Left renal cortex interstitium (tissue), 4 donors: ENCODE measurements at places on chromosomes 6 and 20. TPM values are rescaled to one million over a fixed set of nuclear protein-coding genes. Genes with fewer than 3 reads are reported as not detected.
A peak's percentile ranks its signal among the peaks of the same experiment; 100 is the strongest.

- no peak for DNase-seq
Observed at GRCh38 chr6:154169193-154169847, 130.3 kb downstream of the OPRM1 start.

- no peak for DNase-seq
Observed at GRCh38 chr20:54340667-54341081, 132.8 kb downstream of the PFDN4 start.

GRCh38 chr6:147733686-147734085 is 225.2 kb downstream of the SAMD5 start:
- no peak for DNase-seq

GRCh38 chr20:7505152-7505834 is 435.0 kb downstream of the HAO1 start:
- no peak for DNase-seq

- no peak for DNase-seq
Observed at GRCh38 chr6:72042088-72042487, 155.7 kb downstream of the RIMS1 start.

DNA sequence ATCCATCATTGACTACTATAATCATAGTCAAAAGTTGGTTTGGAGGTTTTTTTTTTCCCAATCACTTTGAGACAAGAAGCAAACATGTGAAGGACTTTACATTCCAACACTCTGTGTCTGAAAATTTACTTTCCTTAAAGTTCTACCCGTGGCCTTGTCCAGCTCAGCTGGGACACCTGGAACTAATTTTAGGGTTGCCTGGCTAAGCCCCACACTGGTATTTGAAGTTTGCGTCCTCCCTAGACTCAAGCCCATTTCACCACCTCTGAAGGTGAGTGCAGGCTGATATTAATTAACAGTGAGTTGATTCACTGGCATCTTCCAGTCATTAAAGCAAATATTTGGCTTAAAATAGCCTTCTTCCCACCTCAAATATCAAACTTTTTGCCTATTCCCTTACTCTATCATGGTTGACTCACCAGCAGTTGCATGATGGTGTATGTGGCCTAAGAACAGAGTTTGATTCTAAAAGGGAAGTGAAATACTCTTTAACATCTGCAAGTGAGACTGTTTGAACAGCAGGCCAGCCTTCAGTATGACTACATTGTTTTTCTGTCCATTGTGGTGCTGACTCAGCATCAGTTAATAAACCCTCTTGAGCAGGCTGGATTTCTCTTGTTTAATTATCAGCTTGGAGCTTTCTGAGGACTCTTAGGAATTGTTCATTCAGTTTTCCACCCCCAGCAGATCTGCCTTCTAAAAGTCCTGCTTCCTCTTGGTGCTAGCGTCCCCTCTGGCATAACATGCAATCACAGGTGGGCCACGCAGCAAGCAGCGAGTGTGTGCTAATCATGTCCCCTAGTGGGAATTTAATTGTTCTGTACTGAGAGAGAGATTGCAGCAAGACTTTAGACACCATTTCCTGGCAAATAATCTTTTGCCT is 1.8 kb upstream of the PRDM1 start:
- no peak for DNase-seq

- no peak for DNase-seq
Observed at GRCh38 chr6:48714250-48714649, 603.3 kb upstream of the PTCHD4 start.

GRCh38 chr6:43784049-43784855 is 14.2 kb downstream of the VEGFA start:
- no peak for DNase-seq

DNA sequence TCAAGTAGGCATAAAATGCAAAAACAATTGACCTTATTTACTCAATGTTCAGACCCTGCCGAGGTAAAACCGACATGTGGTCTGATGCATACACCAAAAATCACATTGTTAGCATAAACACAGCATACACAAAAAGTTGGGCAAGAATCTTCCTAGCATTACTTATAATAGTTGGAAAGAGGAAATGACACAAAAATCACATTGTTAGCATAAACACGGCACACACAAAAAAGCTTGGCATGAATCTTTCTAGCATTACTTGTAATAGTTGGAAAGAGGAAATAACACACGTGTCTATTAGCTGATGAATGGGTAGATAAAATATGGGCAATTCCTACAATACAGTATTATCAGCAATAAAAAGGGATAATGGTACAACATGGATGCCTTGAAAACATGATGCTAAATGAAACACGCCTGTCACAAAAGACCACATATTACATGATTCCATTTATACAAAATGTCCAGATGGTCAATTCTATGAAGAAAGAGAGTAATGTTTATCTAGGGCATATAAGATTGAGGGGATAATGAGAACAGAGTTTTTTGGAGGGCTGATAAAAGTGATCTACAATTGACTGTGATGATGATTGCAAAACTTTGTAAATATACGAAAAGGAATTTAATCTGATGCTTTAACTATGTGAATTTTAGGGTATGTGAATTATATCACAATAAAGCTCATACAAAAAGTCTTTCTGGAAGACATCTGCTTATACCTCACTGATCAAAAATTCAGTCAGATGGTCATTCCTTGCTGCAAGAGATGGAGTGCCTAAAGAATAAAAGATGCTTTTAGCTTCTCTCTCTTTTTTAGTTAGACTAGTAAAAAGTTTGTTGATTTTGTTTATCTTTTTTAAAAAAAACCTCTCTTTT is 1019.5 kb upstream of the CITED2 start:
- DNase-seq, result no peak

GRCh38 chr6:13559251-13559650 is 15.2 kb upstream of the SIRT5 start:
- DNase-seq, result no peak

GRCh38 chr20:19975436-19975799 is 41.7 kb upstream of the NAA20 start:
- DNase-seq, result no peak

GRCh38 chr20:37980876-37981275 is 52.4 kb downstream of the TTI1 start:
- DNase-seq, result no peak

DNA sequence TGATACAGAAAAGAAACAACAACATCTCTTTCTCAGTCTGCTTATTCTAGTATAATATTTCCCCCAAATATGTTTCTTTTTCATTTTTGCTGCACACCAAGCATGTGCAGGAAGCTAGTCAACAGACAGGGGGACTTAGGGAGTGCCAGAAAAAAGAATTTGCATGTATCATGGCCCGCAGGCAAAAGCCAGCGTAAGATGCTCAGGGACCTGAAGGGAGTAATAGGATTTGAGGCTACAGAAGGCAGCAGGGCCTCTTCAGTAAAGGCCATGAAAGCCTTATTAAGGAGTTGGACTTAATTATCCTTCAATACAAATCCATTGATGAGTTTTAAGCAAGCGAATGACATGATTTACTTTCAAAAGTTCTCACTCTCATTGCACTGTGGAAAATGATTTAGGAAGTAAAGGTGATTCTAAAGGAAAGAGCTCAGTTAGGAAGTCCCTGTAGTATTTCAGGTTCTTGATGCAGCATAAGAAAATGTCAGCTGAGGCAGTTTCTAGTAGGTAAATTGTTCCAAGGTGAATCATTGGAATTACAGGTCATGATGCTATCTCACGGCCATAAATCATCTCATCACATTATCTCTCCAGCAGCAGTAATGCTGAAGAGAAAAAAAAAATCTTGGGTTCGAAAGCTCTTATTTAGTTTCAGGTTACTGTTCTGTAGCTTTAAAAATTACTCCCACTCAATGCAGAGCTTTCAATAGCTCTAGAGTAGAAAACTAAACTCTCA is 94.8 kb downstream of the PTCHD4 start:
- no peak for DNase-seq

GRCh38 chr6:54419885-54420284 is 111.6 kb downstream of the TINAG start:
- DNase-seq, result no peak

- no peak for DNase-seq
Observed at GRCh38 chr6:119280668-119281067, 68.9 kb downstream of the MAN1A1 start.

DNA sequence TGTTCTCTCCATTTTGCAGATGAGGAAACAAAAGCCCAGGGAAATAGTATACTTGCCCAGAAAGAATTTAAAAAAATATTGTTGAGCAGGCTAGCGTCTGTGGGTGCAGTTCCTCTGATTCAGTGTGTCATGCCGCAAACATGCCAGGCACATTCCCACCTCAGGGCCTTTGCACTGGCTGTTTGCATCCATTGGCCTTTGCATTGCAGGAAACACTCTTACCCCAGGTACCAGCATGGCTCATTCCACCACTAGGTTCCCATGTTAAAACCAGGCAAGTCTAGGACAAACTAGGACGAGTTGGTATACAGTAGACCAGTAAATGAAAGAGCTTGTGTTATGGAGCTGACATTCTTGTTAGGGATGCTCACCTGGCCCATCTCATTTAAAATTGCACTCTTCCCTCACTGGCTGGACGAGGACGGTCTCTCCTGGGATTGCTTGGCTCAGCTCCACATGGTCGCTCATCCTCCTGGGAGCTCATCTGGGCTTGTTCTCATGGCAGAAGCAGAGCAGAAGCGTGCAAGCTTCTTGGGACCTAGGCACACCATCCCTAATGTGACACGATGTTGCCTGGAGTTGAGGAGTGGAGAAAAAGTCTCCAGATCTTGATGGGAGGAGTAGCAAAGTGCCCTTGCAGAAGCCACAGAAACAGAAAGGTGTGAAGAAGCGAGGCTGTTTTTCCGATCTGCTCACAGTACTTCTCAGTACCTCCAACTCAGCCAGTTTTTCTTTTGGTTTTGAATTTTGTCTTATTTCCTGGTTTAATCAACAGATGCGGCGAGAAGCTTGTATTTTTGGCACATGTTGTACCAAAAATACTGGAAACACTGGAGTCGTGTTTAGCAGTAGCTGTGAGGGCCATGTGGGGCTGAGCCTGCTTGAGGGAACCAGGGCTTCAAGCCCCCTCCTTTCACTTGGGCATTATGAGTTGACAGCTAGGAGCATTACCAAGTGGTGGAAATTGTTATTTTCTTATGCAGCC is 13.9 kb downstream of the ZNF831 start:
- DNase-seq, result no peak

GRCh38 chr6:24991810-24992467 is 56.2 kb upstream of the RIPOR2 start:
- peak; percentile 17 for DNase-seq

- no peak for DNase-seq
Observed at GRCh38 chr6:8993111-8993510, 557.8 kb upstream of the SLC35B3 start.

DNA sequence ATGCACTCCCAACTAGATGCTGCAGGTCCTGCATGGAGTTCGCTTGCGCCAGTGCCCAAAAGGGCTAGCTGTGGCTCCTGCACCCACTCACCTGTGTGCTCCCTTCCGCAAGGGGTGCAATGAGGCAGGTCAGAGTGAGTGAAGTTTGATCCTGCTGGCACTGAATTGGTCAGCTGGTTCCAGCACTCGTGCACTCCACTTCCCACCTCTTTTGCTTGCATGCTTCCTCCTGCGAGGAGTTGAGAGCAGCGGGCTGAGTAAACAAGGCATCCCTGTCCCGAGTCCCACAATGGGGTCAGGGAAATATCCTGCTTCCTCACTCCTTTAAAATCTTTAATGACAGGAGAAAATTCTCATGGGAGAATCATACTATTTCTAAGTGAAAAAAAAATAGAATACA is 86.2 kb downstream of the LCA5 start:
- DNase-seq, result no peak

DNA sequence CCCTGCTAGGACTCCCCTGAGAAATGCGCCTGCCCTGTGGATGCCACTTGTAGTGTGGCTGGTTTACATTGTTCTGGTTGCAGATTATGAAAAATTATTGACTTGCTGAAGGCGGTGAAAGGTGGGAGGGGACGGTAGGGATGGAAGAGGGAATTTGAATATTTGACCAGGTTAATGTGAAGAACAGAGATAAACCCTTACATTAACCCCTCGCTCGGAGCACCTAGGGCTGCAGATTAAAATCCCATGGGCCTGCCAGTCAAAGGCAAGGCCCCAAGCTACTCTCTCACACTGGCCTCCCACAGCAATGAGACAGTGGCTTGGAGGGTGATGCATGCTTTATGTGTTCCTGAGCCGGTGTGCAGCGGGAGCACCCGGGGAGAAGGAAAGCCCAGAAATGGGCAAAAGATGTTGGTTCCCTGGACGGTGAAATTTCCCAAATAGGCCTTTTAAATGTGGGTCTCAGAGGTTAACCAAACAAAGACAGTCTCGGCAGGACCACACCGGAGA is 2.5 kb downstream of the FOXF2 start:
- no peak for DNase-seq

- no peak for DNase-seq
Observed at GRCh38 chr6:73204252-73204651, 21.0 kb downstream of the KHDC1L start.

DNA sequence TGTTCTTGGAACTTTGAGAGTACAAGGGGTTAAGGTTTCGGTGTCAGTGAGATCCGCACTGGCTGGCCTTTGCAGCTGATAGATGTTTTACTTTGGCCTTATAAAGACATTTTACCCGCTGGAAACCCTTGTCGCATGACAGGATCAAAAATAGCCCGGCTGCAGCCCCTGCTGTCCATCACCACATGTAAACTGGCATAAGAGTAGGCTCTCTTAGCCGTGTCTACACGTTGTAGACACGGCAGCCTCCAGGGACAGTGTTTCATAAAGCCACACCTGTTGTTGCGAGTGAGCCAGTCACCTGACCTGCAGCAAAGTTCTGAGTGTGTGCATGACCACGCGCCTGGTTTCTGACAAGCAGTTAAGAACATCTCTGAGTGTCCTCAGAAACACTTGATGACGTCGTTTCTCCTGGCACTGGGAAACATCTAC is 8.5 kb downstream of the RBM24 start:
- no peak for DNase-seq

GRCh38 chr6:69238067-69238466 is 558.7 kb downstream of the LMBRD1 start:
- no peak for DNase-seq

GRCh38 chr6:35582315-35582714 is 69.6 kb upstream of the TULP1 start:
- DNase-seq, result no peak

DNA sequence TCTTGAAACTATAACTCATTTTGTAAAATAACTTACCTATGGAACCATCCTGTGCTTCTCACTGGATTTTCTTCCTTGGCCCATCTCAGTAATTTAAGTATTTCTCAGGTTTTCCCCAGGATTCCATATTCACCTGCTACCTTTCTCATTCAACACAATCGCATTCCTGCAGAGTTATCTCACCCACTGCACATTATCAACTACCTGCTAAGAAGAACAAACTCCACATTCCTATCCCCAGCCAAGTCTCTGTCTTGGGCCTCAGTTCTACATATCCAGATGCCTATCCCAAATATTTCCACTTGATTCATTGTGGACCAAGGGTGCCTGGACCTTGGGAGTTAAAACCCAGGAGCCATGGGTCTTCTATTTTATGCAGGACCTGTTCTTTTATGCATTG is 60.2 kb upstream of the KCNQ5 start:
- no peak for DNase-seq

- no peak for DNase-seq
Observed at GRCh38 chr6:156396068-156396771, 381.0 kb upstream of the ARID1B start.

- no peak for DNase-seq
Observed at GRCh38 chr6:100678027-100678426, 203.1 kb downstream of the ASCC3 start.

Gene LBP
- not detected for polyA plus RNA-seq

Gene CNKSR3
- 57.4 TPM for polyA plus RNA-seq

Gene HLA-DPA1
- polyA plus RNA-seq, result 39.8 TPM

Gene LATS1
- 25.9 TPM for polyA plus RNA-seq

Gene DEFB124
- 0.37 TPM for polyA plus RNA-seq

Gene DCBLD1
- 10.9 TPM for polyA plus RNA-seq

Gene POPDC3
- polyA plus RNA-seq, result 0.25 TPM

Gene MAP1LC3A
- polyA plus RNA-seq, result 29.0 TPM

Gene FUT9
- polyA plus RNA-seq, result 2.1 TPM

Gene CST5
- polyA plus RNA-seq, result 0.40 TPM

Gene SAMD3
- 0.88 TPM for polyA plus RNA-seq

Gene C6orf58
- 0.84 TPM for polyA plus RNA-seq
